ENCODE measurements at places on chromosomes 7 and 10. TPM values are rescaled to one million over a fixed set of nuclear protein-coding genes. Genes with fewer than 3 reads are reported as not detected.

GRCh38 chr7:101567230-101567629, 61.9 kb downstream of the MYL10 start:
- DNase-seq, result no peak

DNA sequence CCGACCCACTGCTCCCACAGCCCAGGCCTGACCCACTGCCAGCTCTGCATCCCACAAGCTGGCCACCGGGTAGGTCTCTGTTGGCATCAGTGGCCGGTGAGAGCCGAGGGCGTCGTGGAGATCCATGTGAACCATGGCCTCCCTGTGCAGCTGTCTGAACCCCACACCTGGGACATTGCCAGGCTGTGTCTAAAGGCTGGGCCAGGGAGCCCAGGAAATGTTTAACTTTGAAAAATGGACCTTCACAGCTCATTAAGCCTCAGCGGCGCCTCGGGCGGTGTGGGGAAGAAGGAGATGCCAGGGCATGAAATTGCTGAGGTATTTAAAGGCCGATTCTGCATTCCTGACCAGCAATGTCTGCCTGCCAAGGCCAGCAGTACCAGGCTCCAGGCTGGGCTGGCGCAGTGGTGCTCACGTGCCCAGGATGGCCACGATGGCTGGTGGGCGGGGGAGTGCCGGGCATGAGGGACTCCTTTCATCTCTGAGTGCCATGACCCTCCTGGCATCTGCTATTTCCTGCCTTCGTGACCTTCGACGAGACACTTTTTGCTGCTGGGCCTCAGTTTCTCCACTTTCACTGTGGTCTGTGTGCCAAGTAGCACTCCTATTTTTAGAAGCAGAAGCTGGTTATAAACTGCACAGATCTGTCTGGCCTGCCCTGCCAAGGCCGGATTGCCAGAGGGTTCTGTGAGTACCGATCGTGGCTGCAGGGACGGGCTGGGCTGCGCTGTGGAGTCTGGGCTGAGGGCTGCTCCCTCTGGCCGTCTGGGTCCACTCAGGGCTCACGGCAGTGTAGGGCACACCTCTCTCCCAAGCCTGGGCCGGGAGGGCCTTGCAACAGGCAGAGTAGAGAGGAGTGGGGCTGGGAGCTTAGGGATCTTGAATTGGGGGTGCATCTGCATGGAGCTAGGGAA, 21.8 kb downstream of the ELFN1 start:
- no peak for DNase-seq

DNA sequence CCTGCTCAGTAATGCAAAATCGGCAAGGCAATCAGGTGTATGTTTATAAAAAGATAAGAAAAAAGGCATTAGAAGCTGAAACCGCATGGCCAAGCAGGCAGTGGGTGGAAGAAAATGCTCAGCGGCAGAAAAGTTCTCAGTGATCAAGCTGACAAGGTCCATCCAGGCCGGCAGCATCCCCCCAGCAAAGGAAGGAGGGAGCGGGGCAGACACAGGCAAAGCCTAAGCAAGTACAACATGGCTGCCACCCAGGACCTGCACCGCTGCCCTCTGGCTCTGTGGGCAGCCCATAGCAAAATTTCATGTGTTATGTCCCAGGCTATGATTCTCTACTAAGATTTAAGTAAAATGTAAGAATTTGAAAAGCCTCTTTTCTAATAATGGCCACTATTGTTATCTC, 45.4 kb downstream of the MRPS24 start:
- no peak for DNase-seq

DNA sequence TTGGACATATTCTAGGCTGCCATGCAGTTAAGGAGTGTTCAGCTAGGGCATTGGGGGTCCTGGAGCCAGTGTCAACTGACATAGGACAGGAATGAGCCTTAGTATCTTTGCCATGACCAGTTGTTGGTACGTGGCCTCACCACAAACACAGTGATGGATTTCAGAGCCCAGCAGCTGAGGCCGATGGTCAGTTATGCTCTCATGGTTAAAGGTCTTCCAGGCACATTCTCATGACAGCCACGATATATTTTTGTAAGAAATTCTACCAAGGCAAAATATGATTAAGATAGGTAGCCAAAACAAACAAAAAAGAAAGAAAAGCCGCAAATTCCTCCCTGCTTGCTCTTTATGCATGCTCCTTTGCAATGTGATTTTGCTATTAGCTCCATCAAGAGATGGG, 47.8 kb downstream of the CDHR3 start:
- DNase-seq, result no peak

DNA sequence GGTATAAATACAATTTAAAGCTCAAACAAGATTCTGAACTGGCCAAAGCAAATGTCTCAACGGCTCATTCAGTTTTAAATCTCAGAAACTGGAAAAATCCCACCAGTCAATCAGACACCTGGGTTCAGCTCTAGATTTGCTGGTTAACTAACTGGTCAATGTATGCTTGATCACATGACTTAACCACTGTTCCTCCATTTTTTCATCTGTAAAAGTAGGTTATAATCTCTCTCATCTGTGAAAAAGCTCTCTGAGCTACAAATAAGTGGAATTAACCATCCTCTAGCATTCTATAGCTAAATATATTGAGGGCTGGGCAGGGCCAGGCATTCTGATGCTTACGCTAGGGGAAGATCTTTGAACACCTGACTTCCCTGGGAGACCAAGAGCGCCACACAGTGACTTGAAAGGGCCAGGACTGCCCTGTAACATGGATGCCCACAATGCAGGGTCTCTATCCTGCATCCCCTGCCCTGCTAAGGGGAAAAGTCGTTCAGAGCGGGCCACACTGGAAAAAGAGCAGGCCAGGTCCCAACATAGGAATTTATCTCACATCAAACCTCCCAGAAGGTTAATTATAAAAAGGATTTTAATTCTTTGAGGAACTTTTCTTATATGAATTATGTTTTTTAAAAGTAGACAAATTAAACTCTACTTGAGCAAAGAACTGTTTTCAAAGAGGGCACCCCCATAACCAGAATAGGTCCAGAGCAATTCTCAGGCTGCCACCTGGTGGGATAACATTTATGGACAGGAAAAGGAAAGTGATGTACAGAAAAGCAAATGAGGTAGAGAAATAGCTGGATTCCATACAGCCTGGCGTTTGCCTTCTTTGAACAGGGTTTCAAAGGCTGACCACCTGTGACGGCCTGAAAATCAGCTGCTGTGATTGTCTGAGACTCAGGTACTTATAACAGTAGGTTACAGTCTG, 1.8 kb downstream of the RP9 start:
- DNase-seq, result no peak

GRCh38 chr10:80608706-80609105, 71.0 kb downstream of the SH2D4B start:
- DNase-seq, result no peak

GRCh38 chr7:2403014-2403717, at the start of gene CHST12:
TSS of gene CHST12 (plus strand) at chr7:2403611. CDS start at chr7:2432640, 29,029 bp downstream.
- peak; percentile 100 for DNase-seq

- DNase-seq, result no peak
Observed at GRCh38 chr10:125722811-125723210, 3.3 kb downstream of the EDRF1 start.

DNA sequence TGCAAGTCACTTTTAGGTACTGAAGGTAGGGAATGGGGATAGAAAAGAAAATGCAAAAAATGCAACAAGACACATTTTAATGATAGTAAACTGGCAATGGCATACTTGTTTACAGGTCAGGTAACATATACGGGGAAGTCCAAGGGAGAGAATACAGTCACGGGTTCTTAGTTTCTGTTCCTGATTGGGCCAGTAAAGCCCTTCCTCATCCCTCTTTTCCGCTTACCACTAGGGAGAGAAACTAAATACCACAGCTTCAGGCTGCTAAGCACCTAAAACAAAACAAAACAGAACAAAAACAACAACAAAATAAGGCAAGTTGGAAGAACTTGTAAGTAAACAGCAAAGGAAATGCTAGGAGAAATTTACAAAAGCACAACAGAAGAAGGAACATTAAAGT, 65.2 kb upstream of the OGDHL start:
- no peak for DNase-seq

GRCh38 chr10:33117230-33117629, 159.2 kb upstream of the ITGB1 start:
- no peak for DNase-seq

- DNase-seq, result peak; percentile 61
Observed at GRCh38 chr7:94003446-94004023, 620 bp downstream of the BET1 start.

DNA sequence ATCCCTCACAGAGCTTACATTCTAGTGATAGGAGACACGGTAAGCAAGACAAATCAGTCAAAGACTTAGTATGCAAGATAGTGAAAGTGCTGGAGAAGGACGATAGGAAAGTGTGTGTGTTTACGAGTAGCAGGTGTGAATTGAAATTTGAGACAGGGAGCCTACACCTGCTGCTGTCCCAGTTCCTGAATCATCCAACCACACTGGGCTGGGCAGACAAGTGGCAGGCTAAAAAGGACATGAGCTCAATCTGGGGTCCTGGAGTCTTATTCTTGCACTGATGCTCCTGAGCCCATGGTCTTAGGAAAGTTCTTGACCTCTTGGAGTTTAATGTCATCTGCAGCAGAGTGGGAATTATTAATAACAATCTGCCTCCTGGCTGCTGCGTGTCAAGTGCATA, 16.2 kb downstream of the RBP3 start:
- peak; percentile 74 for DNase-seq

GRCh38 chr7:51611937-51612336, 295.3 kb upstream of the COBL start:
- DNase-seq, result no peak

GRCh38 chr10:73408061-73408460, 5.8 kb downstream of the ANXA7 start:
- no peak for DNase-seq

DNA sequence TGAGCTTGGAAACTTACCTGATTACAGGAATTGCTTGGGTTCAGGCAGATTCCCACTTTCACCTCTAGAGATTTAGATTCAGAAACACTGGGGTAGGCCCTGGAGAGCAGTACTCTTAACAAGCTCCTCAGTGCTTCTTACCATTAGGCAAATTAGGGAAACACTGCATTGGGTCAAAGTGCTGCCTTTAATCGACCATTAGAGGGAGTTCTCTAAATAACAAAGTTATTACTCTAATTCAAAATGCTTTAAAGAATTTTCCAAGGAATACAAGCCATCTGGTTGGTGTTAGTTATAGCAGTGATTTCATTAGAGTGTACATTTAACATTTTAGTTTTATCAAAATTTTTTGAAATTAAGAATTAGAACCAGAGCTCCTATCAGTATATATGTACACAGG, 324.5 kb downstream of the GFRA1 start:
- no peak for DNase-seq

Gene WNT8B
- not detected for total RNA-seq

Gene OR6V1
- total RNA-seq, result not detected

Gene BEND7
- total RNA-seq, result 9.0 TPM

Gene MCM10
- total RNA-seq, result 2.4 TPM

Gene CYP26A1
- not detected for total RNA-seq

Gene MUC3A
- not detected for total RNA-seq

Gene FAM241B
- not detected for total RNA-seq

Gene FAM24B
- 4.4 TPM for total RNA-seq

Gene LAMTOR4
- 63.7 TPM for total RNA-seq

Gene PTF1A
- not detected for total RNA-seq

Gene VAX1
- not detected for total RNA-seq

Gene TBL2
- 56.1 TPM for total RNA-seq

Gene THSD7A
- total RNA-seq, result under 0.01 TPM

Gene HELLS
- 9.4 TPM for total RNA-seq

Gene HTR5A
- not detected for total RNA-seq
